ENCODE measurements at places on chromosomes 4 and X. TPM values are rescaled to one million over a fixed set of nuclear protein-coding genes. Genes with fewer than 3 reads are reported as not detected.

DNA sequence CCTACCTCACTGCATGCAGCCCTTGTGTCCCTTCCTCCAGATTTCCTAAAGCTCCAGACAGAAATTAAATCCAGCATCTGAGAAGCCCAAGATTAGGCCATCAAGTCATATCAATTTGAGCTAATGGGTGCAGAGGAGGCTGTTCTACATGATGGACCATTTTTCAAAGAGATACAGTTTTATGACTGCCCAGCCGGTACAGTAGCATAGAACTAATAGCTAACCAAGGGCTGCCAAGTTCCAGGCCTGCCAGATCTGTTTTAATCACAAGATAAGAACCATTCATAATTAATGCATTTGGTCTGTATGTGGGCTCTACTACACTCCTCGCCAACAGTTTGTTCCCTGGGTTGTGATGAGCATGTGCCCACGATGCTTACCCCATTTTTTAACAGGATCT, 73.9 kb upstream of the PLAC1 start:
- no peak for DNase-seq

- DNase-seq = no peak
These were observed 9.2 kb upstream of the PDHA2 start for GRCh38 chr4:95830651-95831050.

DNA sequence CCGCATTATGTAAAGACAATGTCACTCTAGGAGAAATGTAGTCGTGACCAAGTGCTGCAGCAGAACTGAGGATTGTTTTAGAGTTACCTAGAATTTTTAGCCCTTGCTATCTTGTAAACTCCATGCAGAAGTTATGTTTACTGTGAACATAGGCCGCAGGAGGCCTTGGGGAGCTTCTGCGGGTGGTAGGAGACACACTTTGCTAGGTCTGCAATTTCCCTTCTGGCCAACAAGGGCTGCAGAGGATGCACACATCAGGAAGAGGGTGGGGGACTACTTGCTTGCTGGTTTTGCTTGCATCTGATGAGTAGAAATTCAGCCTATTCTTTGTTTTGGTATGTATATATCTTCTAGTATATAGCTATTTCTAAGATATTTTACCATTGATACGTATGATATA, 23.1 kb downstream of the BANK1 start:
- DNase-seq = no peak

DNA sequence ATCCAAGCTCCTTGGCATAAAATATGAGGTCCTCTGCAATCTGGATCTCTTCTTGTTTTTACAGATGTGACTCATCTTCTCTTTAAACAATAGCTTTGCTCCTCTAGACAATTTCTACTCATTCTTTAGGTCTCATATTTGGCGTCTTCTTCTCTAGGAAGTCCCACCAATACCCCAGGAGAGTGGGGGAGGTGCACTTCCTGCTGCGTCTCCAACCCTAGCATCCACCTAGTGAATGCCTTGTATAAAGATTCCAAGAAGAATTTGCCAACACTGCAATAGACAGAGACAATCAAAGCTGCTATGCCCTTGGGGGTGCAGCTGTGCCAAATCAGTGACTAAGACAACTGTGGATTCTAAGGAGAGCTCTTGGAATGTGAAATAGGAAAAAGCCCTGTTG, 45.7 kb upstream of the SLC10A7 start:
- no peak for DNase-seq

GRCh38 chrX:103615781-103616371, 8.1 kb downstream of the TCEAL3 start:
- DNase-seq = no peak

HTR2C gene
- total RNA-seq = not detected

DNA sequence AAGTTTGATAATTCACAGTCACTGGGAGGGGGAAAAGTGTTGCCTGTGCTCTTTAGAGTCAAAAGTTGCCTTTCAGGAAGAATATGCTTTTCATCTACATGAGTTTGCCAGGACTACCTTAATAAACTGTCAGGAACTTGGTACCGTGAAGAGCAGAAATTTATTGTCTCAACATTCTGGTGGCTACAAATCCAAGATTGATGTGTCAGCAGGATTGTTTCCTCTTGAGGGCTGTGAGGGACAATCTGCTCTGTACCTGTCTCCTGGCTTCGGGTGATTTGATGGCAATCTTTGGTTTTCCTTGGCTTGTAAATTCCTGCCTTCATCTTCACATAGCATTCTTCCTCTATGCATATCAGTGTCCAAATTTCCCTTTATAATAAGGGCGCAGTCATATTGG, 277.2 kb downstream of the PDGFC start:
- DNase-seq = no peak

GRCh38 chr4:77930154-77930639, 67.6 kb downstream of the MRPL1 start:
- no peak for DNase-seq

UGT2B17 gene
- 561 TPM for total RNA-seq

KIF4A gene
- 8.7 TPM for total RNA-seq

GRCh38 chrX:38055170-38055847, 49.0 kb downstream of the SYTL5 start:
- no peak for DNase-seq

GRCh38 chr4:124478470-124478869, 234.1 kb downstream of the ANKRD50 start:
- no peak for DNase-seq

DNA sequence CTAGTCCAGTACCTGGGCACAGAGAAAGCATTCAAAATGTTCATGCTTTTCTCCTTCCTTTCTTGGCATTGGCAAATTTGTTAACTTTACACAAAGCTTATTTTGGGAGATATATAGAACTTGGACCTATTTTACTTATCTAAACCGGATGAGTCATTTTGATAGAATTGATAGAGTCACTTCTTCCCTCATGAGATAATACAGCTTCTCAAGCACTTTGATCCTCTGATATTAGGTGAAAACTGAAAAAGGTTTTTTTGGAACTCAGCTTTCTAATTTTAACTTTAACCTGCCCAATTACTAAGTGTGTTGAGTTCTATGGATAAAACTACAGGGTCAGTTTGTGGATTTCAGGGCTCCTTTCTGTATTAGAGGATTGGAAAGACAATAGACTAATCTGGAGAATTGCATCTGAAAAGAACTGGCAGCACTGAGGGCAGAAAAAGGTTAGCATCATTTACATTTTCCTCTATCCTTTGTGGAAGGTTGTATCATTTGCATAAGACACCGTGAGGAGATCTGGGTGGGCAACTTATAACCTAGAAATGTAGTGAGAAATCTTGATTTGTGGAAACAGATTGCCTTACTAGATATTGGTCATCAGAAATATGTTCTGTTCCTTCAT, 2.4 kb downstream of the WDR44 start:
- no peak for DNase-seq

KCNE5 gene
- total RNA-seq = not detected

- no peak for DNase-seq
These were observed 327.2 kb downstream of the NKX6-1 start for GRCh38 chr4:84171871-84172270.

- DNase-seq = no peak
These were observed 79.8 kb downstream of the RLIM start for GRCh38 chrX:74534569-74535038.

DNA sequence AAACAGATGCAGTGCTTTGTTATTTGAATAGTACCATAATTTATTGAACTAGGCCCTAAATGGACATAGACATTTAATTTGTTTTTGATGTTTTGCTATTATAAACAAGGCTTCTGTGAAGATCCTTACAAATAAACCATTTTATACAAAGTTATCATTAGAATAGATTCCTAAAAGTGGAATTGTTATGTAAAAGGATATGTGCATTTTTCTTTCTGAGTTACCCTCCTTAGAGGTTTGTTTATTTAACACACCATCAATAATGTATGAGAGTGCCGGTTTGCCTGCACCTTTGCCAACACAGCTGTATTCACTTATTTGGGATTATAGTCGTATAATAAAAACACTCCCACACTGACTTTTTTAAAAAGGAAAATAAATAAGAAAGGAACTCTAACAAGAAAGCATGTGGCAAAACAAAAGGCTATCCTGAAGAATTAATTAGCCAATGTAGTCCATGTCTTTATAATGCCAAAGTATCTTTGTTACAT, 84.8 kb downstream of the PAK3 start:
- DNase-seq = no peak
